Lower lobe of right lung (tissue), 2 donors: ENCODE measurements at places on chromosomes 12 and 14. TPM values are rescaled to one million over a fixed set of nuclear protein-coding genes. Genes with fewer than 3 reads are reported as not detected.

GRCh38 chr14:86852530-86852929 lies 1140.5 kb downstream of the GALC start:
- no peak for DNase-seq
- no peaks in the 10 kb centered on the region for H3K36me3 ChIP-seq
- H3K27ac ChIP-seq = no peak overlapping the region
- H3K4me1 ChIP-seq = no peaks in the 10 kb centered on the region

DNA sequence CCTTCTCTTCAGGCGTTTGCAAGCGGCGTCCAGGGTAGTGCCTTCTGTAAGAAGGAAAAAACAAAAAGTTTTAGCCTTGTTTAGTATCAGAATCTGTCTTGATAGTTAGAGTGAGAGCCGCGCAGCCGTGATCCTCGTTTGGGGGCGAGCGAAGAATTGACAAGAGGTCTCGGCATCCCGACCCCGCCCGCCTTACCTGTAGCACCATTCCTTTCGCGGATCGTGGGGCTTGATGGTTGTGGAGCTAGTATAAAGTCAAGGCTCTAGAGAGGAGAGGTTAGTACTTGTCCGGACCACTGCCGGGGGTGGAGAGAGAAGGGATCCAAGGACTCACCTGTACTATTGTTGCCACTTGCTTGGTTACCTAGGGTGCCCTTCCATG lies 494 bp downstream of the TMTC3 start:
- peak overlapping the region; percentile 82 for H3K4me3 ChIP-seq
- H3K4me1 ChIP-seq = peaks cover 18% of the 10 kb centered on the region
- H3K27me3 ChIP-seq = no peaks in the 10 kb centered on the region

CRACR2A gene
- 7.9 TPM for total RNA-seq

KITLG gene
- total RNA-seq = 77.5 TPM

DNA sequence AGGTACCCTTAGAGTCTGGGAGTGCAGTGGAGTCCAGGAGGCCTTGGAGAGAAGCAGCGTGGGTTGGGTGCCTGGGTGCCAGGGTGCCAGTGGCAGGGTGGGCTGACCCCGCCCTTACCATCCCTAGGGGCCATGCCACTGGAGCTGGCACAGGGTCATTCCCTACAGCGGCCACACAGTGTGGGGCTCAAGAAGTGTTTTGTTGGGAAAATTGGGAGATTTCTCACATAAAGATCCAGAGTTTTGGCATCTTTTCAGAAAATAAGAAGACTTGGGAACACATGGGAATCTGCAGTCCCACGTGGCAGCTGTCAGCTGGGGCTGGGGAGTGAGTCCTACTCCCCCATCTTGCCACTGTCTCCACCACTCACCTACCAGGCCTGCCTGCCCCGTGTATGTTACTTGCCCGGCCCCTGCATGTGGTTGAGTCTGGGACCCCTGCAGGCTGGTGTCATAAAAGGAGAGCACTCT lies 4.2 kb downstream of the VASH1 start:
- H3K27ac ChIP-seq = no peak overlapping the region
- H3K4me1 ChIP-seq = peaks cover 34% of the 10 kb centered on the region
- no peak overlapping the region for H3K4me3 ChIP-seq
- H3K27me3 ChIP-seq = no peaks in the 10 kb centered on the region

AHNAK2 gene
- total RNA-seq = 10.8 TPM

DNA sequence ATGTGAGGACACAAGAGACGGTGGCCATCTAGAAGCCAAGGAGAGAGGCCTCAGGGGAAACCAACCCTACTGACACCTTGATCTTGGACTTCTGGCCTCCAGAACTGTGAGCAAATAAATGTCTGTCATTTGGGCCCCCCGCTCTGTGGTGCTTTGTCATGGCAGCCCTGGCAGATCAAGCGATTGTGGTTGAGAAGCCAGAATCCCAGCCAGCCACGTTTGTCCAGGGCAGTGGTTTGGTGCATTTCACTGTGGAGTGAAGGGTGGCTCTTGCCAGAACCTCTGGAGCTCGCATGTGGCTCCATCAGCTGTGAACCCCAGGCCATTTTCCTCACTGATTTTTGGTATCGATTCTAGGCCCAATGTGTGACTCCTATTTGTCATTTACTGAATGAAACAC lies 404.9 kb downstream of the BCL11B start:
- no peak overlapping the region for H3K4me3 ChIP-seq
- H3K27me3 ChIP-seq = no peaks in the 10 kb centered on the region
- no peaks in the 10 kb centered on the region for H3K36me3 ChIP-seq
- no peak overlapping the region for H3K27ac ChIP-seq

GRCh38 chr14:74217672-74218448 lies 21.4 kb upstream of the VSX2 start:
- H3K36me3 ChIP-seq = no peaks in the 10 kb centered on the region
- H3K4me1 ChIP-seq = peaks cover 9% of the 10 kb centered on the region
- peak overlapping the region; percentile 38 for H3K4me3 ChIP-seq
- no peak overlapping the region for H3K27ac ChIP-seq
- peak; percentile 82 for DNase-seq
- H3K27me3 ChIP-seq = peaks cover 29% of the 10 kb centered on the region

- no peaks in the 10 kb centered on the region for H3K4me1 ChIP-seq
- no peaks in the 10 kb centered on the region for H3K36me3 ChIP-seq
- no peak for DNase-seq
- no peak overlapping the region for H3K27ac ChIP-seq
- H3K4me3 ChIP-seq = no peak overlapping the region
These were observed 97.2 kb downstream of the PTPRR start for GRCh38 chr12:70823182-70823976.

- peaks cover 32% of the 10 kb centered on the region for H3K4me1 ChIP-seq
- H3K27me3 ChIP-seq = no peaks in the 10 kb centered on the region
- DNase-seq = no peak
- peak overlapping the region; percentile 83 for H3K4me3 ChIP-seq
- no peaks in the 10 kb centered on the region for H3K36me3 ChIP-seq
- H3K27ac ChIP-seq = peak overlapping the region; percentile 98
These were observed 31.6 kb downstream of the WBP11 start for GRCh38 chr12:14771651-14772137.

DNA sequence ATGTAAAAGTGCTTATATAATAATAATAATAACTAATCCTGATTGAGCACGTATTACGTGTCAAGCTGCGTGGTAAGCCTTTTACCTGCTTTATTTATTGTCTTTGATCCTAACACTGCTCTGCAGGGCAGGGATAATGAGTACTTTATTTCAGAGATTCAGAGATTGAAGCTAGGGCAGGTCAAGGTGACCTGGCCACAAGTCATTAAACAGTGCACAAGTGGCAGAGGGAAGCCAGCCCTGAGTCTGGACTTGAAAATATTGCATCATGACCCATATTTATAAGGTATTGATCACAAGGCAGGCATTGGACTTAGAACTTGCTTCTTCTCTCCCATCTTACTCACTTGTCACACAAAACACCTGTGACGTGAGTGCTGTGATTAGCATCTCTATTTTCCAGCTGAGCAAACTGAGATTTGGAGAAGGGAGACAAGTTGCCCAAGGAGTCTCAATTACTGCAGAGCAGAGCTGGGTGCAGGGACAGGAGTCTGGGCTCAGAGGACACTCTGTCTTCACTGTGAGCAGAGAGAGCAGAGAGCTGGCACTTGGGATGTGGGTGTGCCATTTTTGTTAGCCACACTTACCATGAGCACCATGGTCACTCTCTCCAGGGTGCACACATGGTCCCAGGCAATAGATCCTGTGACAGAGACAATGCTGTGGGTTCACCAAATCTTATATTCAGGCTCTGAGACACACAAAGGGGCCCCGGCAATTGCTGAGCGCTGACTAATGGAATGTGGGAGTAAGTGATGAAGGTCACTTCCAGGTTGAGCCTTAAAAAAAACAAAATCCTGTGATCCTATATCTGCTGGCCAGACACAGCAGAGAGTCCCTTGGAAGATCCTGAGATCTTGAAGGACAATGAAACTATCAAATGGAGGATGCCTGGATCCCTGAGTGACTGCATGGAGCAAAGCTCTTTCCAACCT lies 113.2 kb upstream of the MED13L start:
- H3K27ac ChIP-seq = no peak overlapping the region
- no peaks in the 10 kb centered on the region for H3K27me3 ChIP-seq
- H3K4me3 ChIP-seq = no peak overlapping the region
- no peaks in the 10 kb centered on the region for H3K36me3 ChIP-seq
- DNase-seq = no peak
- no peaks in the 10 kb centered on the region for H3K4me1 ChIP-seq

GRCh38 chr14:30873308-30874119 lies 845 bp upstream of the COCH start:
- no peak overlapping the region for H3K27ac ChIP-seq
- no peaks in the 10 kb centered on the region for H3K36me3 ChIP-seq
- DNase-seq = no peak
- peaks cover 60% of the 10 kb centered on the region for H3K27me3 ChIP-seq
- H3K4me3 ChIP-seq = peak overlapping the region; percentile 62

DNA sequence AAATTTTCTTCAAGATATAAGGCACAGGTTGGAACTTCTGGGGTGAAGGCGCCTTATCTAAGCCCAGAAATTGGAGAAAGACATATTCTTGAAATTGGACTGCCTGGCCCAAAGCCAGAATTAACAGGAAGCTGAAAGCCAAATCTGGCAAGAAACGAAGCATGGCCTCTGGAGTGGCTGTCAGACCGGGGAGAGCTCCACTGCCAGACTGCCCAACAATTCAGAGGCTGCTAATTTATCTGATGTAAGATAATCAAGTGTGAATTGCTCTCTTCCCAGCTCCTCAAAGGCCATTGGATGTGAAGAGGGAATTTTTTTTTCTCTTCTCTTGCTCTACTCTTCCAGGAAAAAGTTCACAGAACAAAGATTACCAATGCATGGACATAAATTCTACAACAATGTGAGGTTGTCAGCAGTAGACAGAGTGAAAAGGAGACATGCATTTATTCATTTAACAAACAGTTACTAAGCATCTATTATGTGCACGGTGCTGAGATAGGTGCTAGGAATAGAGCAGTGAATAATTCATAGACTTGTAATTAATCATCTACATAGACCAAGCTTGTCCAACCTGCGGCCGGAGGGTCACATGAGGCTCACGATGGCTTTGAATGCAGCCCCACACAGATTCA lies at the start of gene GDF3:
Gene GDF3 (minus strand): TSS at position 210 of the 632 bp plus-strand sequence. CDS start 47 bp downstream, at position 163.
- H3K27me3 ChIP-seq = no peaks in the 10 kb centered on the region
- no peak for DNase-seq
- H3K36me3 ChIP-seq = no peaks in the 10 kb centered on the region
- H3K27ac ChIP-seq = no peak within 1 kb of the TSS
- peaks cover 10% of the 10 kb centered on the region for H3K4me1 ChIP-seq

- no peak overlapping the region for H3K27ac ChIP-seq
- no peaks in the 10 kb centered on the region for H3K27me3 ChIP-seq
- no peak overlapping the region for H3K4me3 ChIP-seq
These were observed 47.5 kb downstream of the PRMT8 start for GRCh38 chr12:3538466-3539030.

MMAB gene
- total RNA-seq = 55.0 TPM

GRCh38 chr12:78530100-78530765 lies 334.3 kb upstream of the SYT1 start:
- no peak overlapping the region for H3K27ac ChIP-seq
- no peaks in the 10 kb centered on the region for H3K4me1 ChIP-seq
- no peak overlapping the region for H3K4me3 ChIP-seq
- DNase-seq = no peak
- H3K27me3 ChIP-seq = no peaks in the 10 kb centered on the region

TMEM121 gene
- 3.0 TPM for total RNA-seq

- no peak for DNase-seq
- H3K4me1 ChIP-seq = peaks cover 37% of the 10 kb centered on the region
- no peak overlapping the region for H3K27ac ChIP-seq
- no peaks in the 10 kb centered on the region for H3K36me3 ChIP-seq
- H3K27me3 ChIP-seq = no peaks in the 10 kb centered on the region
These were observed 115.1 kb upstream of the SLC38A2 start for GRCh38 chr12:46487567-46488131.

GRCh38 chr12:65907513-65907912 lies 83.2 kb downstream of the HMGA2 start:
- H3K4me1 ChIP-seq = no peaks in the 10 kb centered on the region
- H3K27me3 ChIP-seq = no peaks in the 10 kb centered on the region
- no peak overlapping the region for H3K27ac ChIP-seq
- no peak for DNase-seq
- H3K36me3 ChIP-seq = no peaks in the 10 kb centered on the region

CSRP2 gene
- total RNA-seq = 23.3 TPM

GRCh38 chr12:101878243-101878821 lies 952 bp downstream of the DRAM1 start:
- DNase-seq = no peak
- peak overlapping the region; percentile 94 for H3K27ac ChIP-seq
- peaks cover 55% of the 10 kb centered on the region for H3K4me1 ChIP-seq
- peak overlapping the region; percentile 93 for H3K4me3 ChIP-seq
- no peaks in the 10 kb centered on the region for H3K27me3 ChIP-seq

DNA sequence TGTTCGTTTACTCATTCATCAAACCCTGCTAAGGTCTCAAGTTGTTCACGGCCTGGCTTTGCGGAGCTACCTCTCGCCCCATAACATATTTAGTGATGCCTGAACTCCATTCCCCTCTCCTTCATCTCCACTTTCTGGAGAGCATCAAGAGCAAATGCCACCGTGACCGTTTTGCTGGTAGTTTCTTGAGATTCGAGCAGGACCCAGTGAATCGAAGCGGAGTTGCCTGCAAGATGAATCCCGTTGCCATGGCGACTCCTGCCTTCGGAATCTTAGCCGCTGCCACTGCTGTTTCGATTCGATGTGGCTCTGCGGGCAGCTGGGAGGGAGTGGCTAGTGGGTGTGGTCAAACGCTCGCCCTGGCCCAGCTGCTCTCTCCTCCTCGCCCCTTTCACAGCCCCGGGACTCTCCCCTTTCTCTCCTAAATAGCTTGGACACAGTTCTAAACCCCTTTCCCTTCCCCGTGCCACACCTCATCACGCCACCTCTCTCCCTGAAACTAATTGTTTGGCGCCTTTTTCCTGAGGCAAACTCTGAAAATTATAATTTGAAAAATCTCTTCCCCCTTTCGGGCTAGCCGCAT lies 1.4 kb downstream of the DAAM1 start:
- H3K27me3 ChIP-seq = no peaks in the 10 kb centered on the region
- H3K27ac ChIP-seq = peak overlapping the region; percentile 98
- DNase-seq = peak; percentile 88
- H3K4me1 ChIP-seq = peaks cover 36% of the 10 kb centered on the region
- peak overlapping the region; percentile 88 for H3K4me3 ChIP-seq
- no peaks in the 10 kb centered on the region for H3K36me3 ChIP-seq

PLXNC1 gene
- total RNA-seq = 28.0 TPM

- DNase-seq = no peak
- no peaks in the 10 kb centered on the region for H3K36me3 ChIP-seq
- no peak overlapping the region for H3K4me3 ChIP-seq
- H3K4me1 ChIP-seq = peaks cover 2% of the 10 kb centered on the region
These were observed 26.6 kb upstream of the LIMA1 start for GRCh38 chr12:50309950-50310349.

DNA sequence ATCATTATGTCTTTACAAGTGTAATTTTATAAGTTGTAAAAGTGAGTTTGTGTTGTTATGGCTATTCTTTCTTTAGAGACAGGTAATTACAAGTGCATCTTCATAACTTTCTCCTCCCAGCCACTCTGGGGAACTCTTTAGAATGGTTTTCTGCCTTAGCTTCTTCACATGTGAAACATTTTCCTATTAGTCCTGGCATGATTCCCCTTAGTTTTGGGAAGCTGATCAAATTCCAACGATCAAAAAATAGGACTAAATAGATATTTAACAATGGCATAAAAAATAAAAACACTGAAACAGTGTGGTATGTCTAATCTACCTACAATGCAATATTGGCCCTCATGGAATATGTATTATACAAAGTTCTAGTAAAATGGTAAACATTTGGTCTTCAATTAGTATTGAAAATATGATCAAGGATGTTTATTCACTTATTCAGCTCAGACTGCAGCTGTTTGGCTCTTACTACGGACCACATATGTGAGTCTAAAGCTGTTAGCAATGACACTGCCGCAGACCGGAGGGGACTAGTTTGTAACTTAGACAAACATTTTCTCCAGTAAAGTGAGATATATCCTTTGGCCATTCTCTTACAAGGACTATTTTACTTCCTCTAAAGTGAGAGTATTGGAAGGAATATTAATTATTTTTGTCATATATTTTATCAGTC lies 890.8 kb upstream of the USP15 start:
- no peak overlapping the region for H3K4me3 ChIP-seq
- H3K27ac ChIP-seq = no peak overlapping the region
- DNase-seq = no peak
